Chondrocyte (in vitro differentiated cells): ENCODE measurements at places on chromosomes 3 and 15. TPM values are rescaled to one million over a fixed set of nuclear protein-coding genes. Genes with fewer than 3 reads are reported as not detected.

GRCh38 chr3:194828116-194828515 lies 142.4 kb downstream of the FAM43A start:
- H3K4me1 ChIP-seq: no peaks in the 10 kb centered on the region
- no peak for DNase-seq
- peaks cover under 1% of the 10 kb centered on the region for H3K36me3 ChIP-seq
- H3K27ac ChIP-seq: no peak overlapping the region
- H3K4me3 ChIP-seq: no peak overlapping the region

The SYNPR gene
- not detected in 3 replicates for total RNA-seq

- H3K36me3 ChIP-seq: no peaks in the 10 kb centered on the region
- peaks cover 22% of the 10 kb centered on the region for H3K4me1 ChIP-seq
- H3K27me3 ChIP-seq: no peaks in the 10 kb centered on the region
- no peak overlapping the region for H3K4me3 ChIP-seq
- peak overlapping the region; percentile 60 for H3K27ac ChIP-seq
These were observed 105.8 kb upstream of the MYZAP start for GRCh38 chr15:57485869-57486268.

The BOC gene
- 7.3 to 11.3 TPM (median 8.6 TPM) in 3 replicates for total RNA-seq
